Right lobe of liver (tissue), 6 donors: ENCODE measurements at places on chromosomes 12 and 14. TPM values are rescaled to one million over a fixed set of nuclear protein-coding genes. Genes with fewer than 3 reads are reported as not detected.

DNA sequence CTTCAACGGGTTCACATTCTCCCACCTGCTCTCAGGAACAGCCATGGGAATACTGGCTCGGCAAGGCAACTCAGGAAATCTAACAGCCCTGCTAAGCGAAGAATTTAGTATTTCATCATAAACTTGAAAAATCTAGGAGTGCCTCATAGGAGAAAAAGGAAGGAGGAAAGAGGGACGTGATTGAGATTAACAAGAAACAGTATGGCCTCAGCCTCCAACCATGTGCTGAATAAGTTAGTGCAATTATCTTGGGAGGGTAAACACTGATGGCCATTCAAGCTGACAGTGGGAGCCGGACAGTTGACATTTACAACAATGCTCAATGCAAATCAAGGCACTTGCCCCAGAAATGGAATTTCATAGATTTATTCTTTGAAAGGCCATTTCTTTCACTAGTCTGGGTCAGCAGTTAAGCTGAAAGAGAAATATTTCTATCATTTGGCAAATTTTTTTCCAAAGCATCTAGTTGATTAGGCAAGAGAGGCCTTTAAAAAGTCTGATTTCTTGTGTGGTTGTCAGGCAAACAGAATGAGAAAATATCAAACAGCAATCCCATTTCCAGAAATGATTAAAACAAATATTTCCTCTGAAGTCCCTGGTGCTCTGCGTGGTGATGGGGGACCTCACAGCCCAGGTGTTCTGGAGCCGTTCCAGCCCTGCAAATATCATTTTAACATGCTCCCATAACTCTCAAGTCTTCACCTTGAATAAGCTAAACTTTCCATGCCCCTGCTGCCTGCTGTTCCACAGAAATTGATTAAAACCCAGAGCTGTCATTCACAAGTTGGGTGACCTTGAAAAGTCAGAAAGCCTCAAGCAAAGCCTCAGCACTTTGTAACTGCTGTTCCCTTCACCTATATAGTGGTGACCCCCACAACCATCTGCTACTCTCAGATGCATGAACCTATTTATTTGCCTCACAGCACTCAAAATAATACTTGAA, 121.6 kb downstream of the PHLDA1 start:
- no peaks in the 10 kb centered on the region for H3K27me3 ChIP-seq
- no peak for DNase-seq
- no peak overlapping the region for H3K27ac ChIP-seq
- H3K36me3 ChIP-seq = no peaks in the 10 kb centered on the region
- peaks cover 2% of the 10 kb centered on the region for H3K4me1 ChIP-seq

GRCh38 chr12:12624498-12624992, 12.9 kb downstream of the CREBL2 start:
- H3K4me1 ChIP-seq = no peaks in the 10 kb centered on the region
- no peaks in the 10 kb centered on the region for H3K27me3 ChIP-seq
- no peak overlapping the region for H3K27ac ChIP-seq
- DNase-seq = no peak

DNA sequence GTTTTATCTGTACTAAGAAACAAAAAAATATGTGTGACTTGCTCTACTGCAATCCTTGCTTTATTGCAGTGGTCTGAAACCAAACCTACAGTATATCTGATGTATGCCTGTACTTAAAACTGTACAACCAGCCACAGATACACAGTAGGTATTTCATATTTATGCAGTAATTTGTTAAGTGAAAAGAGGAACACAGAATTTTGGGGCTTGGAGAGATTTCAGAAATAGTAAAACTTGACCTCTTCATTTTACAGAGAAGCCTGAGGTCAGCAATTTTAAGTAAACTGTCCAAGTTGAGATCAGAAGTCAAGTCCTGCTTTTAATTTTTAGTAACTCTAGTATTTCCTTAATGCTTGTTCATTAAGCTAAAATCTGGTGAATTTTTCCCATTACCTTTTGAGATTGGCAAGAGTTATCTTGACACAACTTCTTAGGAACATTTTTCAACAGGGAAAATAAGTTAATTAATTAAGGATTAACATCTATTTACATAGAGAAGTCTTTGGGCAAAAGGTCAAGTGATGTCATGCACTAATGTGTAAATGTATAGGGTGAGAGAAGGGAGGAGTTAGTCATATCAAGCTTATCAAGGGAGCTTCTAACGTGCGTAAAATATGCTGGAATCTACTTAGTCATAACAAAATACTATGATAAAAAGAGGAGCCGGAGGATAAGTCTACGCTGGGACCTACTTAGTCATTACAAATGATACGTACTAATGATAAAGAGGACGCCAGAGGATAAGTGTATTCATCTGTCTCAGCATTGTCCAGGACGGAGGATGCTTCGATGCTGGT, 66.0 kb upstream of the GTF2A1 start:
- H3K27ac ChIP-seq = no peak overlapping the region
- H3K4me3 ChIP-seq = no peak overlapping the region
- no peaks in the 10 kb centered on the region for H3K27me3 ChIP-seq
- H3K4me1 ChIP-seq = no peaks in the 10 kb centered on the region
- DNase-seq = no peak
- H3K36me3 ChIP-seq = no peaks in the 10 kb centered on the region

GRCh38 chr14:50489851-50490250, 42.5 kb downstream of the MAP4K5 start:
- no peak overlapping the region for H3K27ac ChIP-seq
- H3K27me3 ChIP-seq = no peaks in the 10 kb centered on the region
- H3K4me1 ChIP-seq = no peaks in the 10 kb centered on the region
- no peak for DNase-seq

- H3K27ac ChIP-seq = no peak overlapping the region
- DNase-seq = no peak
- no peak overlapping the region for H3K4me3 ChIP-seq
- H3K36me3 ChIP-seq = no peaks in the 10 kb centered on the region
- no peaks in the 10 kb centered on the region for H3K4me1 ChIP-seq
- no peaks in the 10 kb centered on the region for H3K27me3 ChIP-seq
Measured at GRCh38 chr14:34179727-34180126, 228.9 kb upstream of the EGLN3 start.

- no peak overlapping the region for H3K27ac ChIP-seq
- no peak for DNase-seq
- H3K4me1 ChIP-seq = no peaks in the 10 kb centered on the region
- H3K27me3 ChIP-seq = no peaks in the 10 kb centered on the region
- H3K36me3 ChIP-seq = no peaks in the 10 kb centered on the region
Measured at GRCh38 chr12:31751085-31751484, 22.3 kb upstream of the AMN1 start.

GRCh38 chr12:12481631-12482030, 81.0 kb downstream of the DUSP16 start:
- H3K4me1 ChIP-seq = peaks cover 4% of the 10 kb centered on the region
- H3K36me3 ChIP-seq = no peaks in the 10 kb centered on the region
- H3K27ac ChIP-seq = no peak overlapping the region

DNA sequence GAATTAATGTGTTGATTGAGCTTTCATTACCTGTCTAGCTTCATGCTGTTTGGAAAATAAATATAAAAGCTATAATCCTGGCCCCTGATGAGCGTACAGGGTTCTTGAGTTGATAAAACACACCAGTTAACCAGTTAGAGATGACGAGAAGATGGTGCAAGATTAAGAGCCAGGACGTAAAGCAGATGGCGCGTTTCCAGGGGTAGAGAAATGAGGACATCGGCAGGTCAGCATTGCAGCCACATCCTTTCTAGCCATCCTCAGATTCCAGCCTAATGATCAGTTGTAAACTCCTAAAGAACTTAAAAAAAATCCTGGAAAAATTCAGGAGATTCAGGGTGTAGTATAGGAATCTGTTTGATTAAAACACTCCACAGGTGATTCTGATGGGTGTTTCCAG, 203.7 kb downstream of the CACNA1C start:
- H3K4me1 ChIP-seq = no peaks in the 10 kb centered on the region
- no peak overlapping the region for H3K27ac ChIP-seq
- H3K27me3 ChIP-seq = no peaks in the 10 kb centered on the region
- no peaks in the 10 kb centered on the region for H3K36me3 ChIP-seq
- H3K4me3 ChIP-seq = no peak overlapping the region
- no peak for DNase-seq

DNA sequence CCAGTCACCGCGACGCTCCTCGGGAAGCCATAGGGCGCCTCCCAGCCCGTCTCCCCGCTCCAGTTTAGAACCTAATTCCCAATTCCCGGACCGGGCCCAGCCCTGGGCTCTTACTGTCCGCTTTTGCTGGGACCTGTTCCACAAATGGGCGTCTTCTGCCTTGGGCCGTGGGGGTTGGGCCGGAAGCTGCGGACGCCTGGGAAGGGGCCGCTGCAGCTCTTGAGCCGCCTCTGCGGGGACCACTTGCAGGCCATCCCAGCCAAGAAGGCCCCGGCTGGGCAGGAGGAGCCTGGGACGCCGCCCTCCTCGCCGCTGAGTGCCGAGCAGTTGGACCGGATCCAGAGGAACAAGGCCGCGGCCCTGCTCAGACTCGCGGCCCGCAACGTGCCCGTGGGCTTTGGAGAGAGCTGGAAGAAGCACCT, 797 bp downstream of the UNG start:
- peak overlapping the region; percentile 81 for H3K4me3 ChIP-seq
- H3K4me1 ChIP-seq = no peaks in the 10 kb centered on the region
- peak overlapping the region; percentile 55 for H3K27ac ChIP-seq
- no peaks in the 10 kb centered on the region for H3K27me3 ChIP-seq

DNA sequence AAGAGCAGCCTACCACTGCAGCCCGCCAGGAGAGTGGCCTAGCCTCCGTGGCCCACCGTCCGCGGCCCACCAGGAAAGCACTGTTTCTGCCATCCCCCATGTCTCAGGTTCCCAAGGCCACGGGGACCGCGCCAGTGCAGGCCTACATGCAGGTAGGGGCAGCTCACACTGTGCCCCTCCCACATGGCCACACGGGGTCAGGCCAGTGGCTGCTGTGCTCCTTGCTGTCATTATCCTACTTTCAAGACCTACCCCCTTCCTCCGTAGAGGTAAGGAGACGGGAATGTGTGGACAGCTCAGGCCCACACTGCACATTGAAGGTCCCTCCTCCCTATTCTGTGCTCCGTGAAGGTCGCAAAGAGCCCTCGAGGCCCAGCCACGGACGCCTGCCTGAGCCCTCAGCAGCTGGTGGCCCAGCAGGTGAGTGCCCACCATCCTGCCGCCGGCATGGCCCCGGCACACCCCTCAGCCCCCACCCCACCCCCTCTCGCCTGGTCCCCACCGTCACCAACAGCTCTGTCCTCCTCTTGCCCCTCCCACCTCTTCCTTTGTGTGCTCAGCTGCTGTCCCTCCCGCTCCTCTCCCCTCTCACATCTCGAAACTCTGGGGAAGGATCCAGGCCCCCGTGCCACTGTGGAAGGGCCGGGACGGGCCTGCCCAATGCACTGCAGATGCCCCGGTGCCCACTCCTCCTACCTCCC, 10.0 kb downstream of the DDX51 start:
- DNase-seq = peak; percentile 17
- no peaks in the 10 kb centered on the region for H3K27me3 ChIP-seq
- no peak overlapping the region for H3K27ac ChIP-seq
- H3K4me3 ChIP-seq = no peak overlapping the region
- H3K4me1 ChIP-seq = no peaks in the 10 kb centered on the region

DNA sequence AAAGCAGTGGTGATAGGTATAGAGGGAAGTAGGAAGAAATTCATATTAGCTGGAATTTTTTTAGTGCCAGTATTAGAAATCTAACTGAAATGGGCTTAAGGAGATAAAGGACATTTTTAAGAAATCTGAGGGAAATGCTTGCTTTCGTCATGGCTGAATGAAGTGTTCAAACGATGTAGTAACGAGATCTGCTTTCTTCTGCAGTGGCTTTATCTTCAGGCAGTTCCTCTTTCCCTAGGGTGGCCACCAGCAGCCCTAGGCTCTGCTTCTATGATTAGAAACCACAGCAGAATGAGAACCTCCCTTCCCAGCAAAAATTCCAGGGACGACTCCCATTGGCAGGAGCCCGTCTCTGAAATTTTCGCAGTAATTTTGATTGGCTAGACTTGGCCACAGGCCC, 163.9 kb upstream of the FRMD6 start:
- DNase-seq = no peak
- H3K36me3 ChIP-seq = no peaks in the 10 kb centered on the region
- no peak overlapping the region for H3K4me3 ChIP-seq
- H3K4me1 ChIP-seq = no peaks in the 10 kb centered on the region
- H3K27ac ChIP-seq = no peak overlapping the region
- H3K27me3 ChIP-seq = no peaks in the 10 kb centered on the region

DNA sequence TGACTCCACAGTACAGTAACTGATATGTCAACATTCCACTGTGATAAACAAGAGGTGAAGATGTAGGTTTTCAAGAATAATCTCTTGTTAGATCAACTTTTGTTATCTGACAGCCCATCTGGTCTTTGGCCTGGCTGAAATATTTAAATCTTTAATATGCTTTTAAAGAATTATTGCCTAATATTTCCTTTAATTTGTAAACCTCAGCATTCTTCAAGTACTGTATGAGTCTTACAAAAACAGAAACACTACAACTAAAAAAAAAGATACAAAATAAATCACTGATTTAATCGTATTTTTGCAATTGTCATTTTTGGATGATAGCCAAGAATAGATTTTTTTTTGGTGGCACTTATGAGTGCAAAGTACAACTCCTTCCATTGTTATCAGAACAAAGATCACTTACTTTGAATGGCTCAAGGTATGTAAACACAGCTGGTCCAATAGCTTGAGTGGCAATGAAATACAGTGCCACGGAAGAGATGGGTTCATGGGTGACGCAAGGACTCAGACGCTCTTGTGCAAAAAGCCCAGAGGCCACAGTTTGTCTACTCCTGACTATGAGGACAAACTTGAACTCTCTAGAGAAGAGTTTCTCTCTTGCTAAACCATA, 109.5 kb downstream of the PAX9 start:
- no peak for DNase-seq
- H3K36me3 ChIP-seq = no peaks in the 10 kb centered on the region
- no peaks in the 10 kb centered on the region for H3K27me3 ChIP-seq
- H3K4me1 ChIP-seq = no peaks in the 10 kb centered on the region
- no peak overlapping the region for H3K4me3 ChIP-seq

DNA sequence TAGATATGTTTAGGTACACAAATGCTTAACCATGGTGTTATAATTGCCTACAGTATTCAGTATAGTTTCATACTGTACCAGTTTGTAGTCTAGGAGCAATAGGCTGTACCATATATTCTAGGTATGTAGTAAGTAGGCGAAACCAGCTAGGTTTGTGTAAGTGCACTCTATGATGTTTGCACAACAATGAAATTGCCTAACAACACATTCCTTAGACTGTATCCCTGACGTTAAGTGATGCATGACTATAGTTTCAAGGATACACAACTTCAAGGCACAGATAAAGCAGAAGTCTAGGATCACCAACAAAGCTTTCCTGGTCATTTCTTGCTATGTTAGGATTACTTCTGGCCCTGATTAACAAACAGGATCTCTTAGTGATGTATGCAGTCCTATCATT, 135.1 kb downstream of the SLC38A1 start:
- no peaks in the 10 kb centered on the region for H3K27me3 ChIP-seq
- no peaks in the 10 kb centered on the region for H3K4me1 ChIP-seq
- no peak overlapping the region for H3K27ac ChIP-seq
- no peak overlapping the region for H3K4me3 ChIP-seq
- DNase-seq = no peak

The MIP gene
- total RNA-seq = not detected

The TRMT5 gene
- 7.6 TPM for total RNA-seq

The TSPAN9 gene
- total RNA-seq = 46.5 TPM

The ADCY4 gene
- 2.9 TPM for total RNA-seq

The BEST3 gene
- not detected for total RNA-seq

The CPM gene
- 91.6 TPM for total RNA-seq
